Camera-type eye (tissue), 1 donor: ENCODE measurements at places on chromosomes 5 and 9. TPM values are rescaled to one million over a fixed set of nuclear protein-coding genes. Genes with fewer than 3 reads are reported as not detected.

The CCL27 gene
- total RNA-seq, result not detected

The LURAP1L gene
- 32.5 TPM for total RNA-seq

The PRR7 gene
- total RNA-seq, result 4.8 TPM

The KLHL3 gene
- 23.7 TPM for total RNA-seq

The P4HA2 gene
- total RNA-seq, result 61.8 TPM

The LHX6 gene
- 1.9 TPM for total RNA-seq

The OR1J2 gene
- total RNA-seq, result not detected

The SMIM27 gene
- total RNA-seq, result 3.3 TPM

The MXD3 gene
- total RNA-seq, result 14.5 TPM

The ADAMTSL1 gene
- total RNA-seq, result 85.3 TPM

The DMRTA1 gene
- 1.8 TPM for total RNA-seq
